ENCODE measurements at places on chromosomes 3 and 15. TPM values are rescaled to one million over a fixed set of nuclear protein-coding genes. Genes with fewer than 3 reads are reported as not detected.

FSIP1 gene
- 0.63 TPM for total RNA-seq

KIF23 gene
- total RNA-seq, result 36.0 TPM

B3GALNT1 gene
- total RNA-seq, result 2.4 TPM

CFAP91 gene
- total RNA-seq, result 0.77 TPM
